Activated CD4-positive, alpha-beta T cell treated with anti-CD3 and anti-CD28 coated beads for 1 hour (primary cell): ENCODE measurements at places on chromosomes 12 and 14.

- DNase-seq = no peak
Measured at GRCh38 chr12:91606662-91607377, 424.2 kb upstream of the DCN start.

GRCh38 chr12:119259484-119259883 lies 75.0 kb upstream of the CCDC60 start:
- no peak for DNase-seq

DNA sequence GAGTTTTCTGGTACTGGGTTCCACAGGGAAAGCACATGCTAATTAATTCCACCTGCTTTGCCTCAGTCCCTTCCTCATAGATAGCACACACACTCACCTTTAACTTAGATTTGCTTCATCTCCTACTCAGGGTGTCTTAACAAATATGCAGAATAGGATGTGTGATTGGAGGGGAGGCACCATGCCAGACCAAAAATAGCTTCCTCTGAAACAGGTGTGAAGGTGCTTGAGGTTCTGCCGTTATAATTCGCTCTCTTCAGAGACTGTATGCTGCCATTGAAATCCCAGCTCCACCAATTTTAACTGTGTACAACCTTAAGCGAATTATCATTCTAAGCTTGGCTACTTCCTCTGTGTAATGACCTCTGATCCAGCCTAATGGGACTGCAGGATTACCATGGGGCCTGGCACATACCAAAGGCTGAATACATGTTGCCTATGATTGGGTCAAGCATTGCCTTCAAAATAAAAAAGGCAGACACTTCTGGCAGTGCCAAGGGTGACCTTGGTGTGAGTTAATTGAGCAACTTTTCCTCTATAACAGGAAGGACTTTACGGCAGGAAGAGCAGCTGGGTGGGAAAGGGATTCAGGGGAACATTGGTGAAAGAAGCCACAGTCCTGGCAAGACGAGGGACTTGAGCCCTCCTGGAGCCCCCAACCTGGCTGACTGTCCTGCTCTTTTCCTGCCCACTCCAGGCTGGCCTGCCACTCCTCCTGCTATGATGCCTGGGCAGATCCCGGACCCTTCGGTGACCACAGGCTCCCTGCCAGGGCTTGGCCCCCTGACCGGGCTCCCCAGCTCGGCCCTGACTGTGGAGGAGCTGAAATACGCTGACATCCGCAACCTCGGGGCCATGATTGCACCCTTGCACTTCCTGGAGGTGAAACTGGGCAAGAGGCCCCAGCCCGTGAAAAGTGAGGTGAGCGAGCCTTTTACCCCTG lies 9.7 kb downstream of the JDP2 start:
- no peak for DNase-seq

GRCh38 chr14:100448376-100448775 lies 125.2 kb downstream of the SLC25A47 start:
- no peak for DNase-seq

GRCh38 chr12:121918679-121919038 lies 267 bp downstream of the CFAP251 start:
- DNase-seq = no peak

GRCh38 chr12:119296535-119296934 lies 38.0 kb upstream of the CCDC60 start:
- no peak for DNase-seq

DNA sequence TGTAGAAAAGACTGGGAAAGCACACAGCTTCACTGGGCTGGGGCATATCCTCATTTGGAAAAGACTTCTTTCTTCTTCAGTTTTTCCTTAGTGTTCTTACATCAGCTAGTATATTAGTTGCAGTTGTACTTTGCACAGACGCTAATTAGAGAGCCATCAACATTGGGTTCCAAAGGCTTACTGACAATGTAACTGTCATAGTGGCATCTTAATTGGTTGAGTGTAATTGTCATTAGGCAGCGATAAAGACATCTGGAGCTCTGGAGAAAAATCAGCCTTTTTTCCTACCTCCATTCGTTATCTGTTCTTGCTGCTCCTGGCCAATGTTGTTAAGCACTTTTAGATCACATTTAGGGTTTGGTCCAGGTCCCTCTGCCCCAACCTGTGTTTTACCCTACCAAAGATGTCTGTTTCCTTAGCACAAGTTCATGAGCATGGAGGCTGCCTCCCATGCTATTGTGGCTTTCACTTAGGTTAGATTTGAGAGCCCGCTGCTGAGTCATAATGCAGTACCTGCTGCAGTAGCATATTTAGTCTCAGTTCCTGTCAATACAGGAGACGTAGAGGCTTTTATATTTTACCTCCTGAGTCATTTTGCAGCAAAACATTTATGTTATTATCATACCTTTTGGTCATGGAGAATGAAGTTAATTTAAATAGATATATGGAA lies 49.2 kb downstream of the FBXW8 start:
- no peak for DNase-seq

DNA sequence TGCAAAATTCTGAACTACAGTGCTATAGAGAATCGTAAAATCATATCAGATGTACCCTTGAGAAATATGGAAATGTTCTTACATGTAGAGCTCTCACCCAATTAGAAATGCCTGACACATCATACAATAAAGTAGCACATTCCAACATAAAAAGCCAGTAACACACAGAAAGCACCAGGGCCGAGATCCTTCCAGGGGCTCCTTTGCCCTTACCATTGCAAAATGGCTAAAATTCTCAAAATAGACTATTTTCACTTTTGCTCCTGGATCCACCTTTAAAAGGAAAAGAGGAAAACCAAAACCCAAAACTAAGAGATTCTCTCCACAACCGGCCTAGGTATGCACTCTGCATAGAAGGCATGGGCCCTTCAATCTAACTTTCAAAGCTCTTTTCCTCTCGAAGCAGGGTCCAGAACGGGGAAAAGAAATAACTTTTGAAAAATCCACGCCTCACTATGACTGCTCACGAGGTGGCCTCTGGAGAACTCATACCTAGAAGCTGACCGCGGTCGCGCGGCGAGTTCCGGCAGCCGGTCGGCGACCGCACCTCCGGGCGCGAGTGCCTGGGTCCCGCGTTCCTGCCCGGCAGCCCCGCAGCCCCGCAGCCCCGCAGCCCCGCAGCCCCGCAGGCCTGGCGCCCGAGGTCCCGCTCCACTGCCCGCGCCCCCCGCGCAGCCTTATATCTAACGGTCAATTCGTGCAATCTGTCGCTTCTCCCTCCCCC lies 2.7 kb downstream of the OTX2 start:
- DNase-seq = no peak

DNA sequence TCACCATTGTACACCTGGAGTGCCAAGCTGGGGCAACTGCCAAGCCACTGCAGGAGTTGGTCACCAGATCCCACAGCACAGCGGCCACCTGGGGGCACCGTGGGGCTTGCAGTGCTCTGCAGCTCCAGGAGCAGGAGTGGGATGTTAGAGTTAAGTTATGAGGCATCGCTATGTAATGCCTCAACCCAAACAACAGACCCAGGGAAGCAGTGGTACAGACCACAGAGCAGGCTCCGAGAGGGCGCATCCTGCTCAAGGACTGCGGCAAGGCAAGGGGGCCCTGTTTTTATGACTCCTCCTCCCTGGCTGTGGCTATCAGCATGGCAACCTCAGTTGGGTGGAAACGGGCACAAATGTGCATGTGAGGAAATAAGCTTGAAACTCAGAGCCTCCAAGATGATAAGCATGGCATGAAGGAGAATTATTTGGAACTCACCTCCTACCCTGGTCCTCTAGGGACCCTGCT lies 63.1 kb downstream of the ARL6IP4 start:
- peak; percentile 60 for DNase-seq

DNA sequence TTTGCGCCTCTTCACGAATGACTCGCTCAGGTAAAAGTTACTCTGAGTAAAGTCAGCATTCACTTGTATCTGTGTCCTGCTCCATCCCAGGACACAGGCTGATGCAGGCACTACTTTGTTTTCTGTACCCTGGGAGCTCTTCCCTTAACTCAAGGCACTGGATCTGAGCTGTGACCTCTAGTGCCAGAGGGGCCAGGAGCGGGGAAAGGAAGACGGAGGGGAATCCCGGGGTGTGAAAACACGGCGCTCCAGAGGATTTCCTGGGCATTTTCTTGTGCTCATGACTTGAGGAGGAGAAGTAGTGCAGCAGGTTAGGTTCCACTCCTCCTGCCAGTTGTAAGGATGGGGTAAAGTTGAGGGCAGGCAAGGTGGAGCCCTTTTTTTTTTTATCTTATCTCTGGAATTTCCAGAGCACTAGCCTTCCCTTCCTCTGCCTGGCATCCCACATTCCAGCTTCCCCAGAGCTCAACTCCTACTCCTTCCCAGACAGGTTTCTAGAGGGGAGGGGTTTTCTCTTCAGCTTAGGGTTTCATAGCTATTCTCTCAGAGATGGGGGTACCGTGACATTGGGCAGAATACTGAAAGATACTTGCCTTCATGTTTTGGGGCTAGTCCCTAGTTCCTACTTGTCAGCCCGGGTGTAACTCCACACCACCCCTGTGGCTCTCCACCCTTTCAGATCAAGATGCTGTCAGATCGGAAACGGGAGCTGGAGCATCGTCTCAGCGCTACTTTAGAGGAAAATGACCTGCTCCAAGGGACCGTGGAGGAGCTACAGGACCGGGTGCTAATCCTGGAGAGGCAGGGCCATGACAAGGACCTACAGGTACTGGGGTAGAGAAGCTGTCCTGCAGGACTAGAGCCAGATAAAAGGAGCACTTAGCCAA lies 52.3 kb downstream of the RAB35 start:
- DNase-seq = no peak

DNA sequence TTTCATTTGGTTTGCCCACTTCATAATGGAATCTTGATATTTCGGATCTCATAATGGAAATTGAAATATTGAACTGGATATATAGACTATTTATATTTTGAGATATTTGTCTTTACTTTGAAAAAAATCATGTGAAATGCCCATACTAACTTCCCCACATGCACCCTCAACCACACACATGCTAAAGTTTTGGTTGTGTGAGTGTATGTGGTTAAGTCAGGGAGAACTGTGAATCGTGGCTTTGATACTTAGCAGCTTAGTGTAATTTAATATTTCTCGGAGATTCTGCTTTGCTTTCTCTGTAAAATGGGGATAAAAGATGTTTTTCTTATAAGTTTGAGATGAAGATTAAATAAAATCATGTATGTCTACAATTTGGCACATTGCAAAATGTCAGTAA lies 162.1 kb downstream of the OTOGL start:
- DNase-seq = no peak

DNA sequence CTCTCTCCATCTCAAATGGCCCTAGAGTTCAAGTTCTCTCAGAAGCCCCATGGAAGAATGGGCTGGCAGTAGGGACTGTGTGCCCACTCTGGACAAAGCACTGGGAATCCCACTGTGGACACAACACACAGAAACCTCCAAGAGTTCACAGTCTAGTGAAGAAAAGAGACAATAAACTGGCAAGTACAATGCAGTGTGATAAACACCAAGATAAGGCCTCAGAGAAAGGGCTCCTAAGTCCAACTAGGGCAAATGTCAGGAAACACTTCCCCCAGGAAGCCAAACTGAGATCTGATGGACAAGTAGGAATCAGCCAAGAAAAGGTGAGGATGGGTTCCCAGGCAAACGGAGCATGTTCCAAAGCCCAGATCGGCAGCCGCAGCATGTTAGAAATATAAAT lies 5.4 kb downstream of the VSIG10 start:
- DNase-seq = no peak
